MCF 10A (cell line): ENCODE measurements at places on chromosomes 2 and 18. TPM values are rescaled to one million over a fixed set of nuclear protein-coding genes. Genes with fewer than 3 reads are reported as not detected.

DNA sequence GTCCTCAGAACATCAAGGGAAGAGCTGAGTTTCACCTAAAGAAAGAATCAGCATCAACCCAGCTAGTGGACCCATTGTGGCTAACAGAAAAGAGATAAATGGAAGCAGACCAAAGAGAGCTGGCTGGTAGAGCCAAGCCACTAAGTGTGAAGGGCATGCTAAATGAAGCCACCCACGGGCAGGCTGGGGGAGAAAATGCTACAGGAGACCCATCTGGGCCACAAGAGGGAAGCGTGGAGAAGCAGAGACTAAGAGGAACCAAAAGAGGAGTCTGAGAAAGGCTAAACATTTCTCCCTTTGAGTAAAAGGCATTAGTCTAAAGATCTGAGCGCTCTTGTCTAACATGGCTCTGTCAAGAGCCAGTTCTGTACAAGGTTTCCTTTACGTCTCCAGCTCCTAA, 15.8 kb downstream of the CWC22 start:
- peak; percentile 18 for DNase-seq

GRCh38 chr2:7683708-7684107, 766.5 kb downstream of the RNF144A start:
- no peak for DNase-seq

DNA sequence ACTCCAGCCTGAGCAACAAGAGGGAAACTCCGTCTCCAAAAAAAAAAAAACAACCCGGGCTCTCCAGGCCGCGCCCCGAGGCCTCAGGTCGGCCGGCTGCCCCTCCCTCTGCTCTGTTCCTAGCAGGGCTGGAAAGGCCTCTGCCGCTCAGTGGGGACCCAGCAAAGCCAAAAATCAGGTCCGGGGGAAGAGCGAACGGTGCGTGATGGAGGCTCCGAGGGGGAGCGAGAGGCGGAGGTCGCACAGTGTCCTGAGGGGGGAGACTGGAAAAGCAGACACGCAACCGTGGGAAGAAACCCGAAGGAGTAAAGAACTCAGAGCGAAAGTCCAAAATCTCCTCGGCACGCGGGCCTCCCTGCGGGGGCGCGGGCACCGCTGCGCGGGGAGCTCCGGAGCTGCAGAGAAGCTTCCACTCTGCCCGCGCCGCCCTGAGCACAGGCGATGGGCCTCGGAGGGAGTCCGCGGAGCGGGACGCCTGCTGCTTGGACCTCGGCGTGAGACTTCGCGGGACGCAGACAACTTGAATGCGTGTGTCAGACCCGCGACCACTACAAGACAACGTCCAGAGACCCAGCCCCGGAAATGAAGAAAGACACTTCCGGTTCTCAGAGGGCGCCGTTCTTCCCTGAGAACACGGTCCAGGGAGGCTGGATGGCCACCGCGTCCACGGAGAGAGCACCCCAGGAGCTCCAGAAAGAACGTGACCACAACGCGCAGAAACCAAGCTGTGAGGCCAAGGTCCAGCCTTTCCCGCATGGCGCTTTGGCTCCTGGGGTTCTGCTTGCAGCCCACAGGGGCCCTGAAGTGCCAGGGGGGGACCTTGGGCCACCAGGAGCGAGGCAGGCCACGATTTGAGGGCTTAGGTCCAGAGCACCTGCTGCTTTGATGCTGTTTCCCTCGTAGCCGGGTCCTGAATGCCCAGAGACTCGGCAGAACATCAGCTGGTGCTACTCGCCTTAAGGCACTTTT, 219.8 kb downstream of the DPP10 start:
- no peak for DNase-seq

DNA sequence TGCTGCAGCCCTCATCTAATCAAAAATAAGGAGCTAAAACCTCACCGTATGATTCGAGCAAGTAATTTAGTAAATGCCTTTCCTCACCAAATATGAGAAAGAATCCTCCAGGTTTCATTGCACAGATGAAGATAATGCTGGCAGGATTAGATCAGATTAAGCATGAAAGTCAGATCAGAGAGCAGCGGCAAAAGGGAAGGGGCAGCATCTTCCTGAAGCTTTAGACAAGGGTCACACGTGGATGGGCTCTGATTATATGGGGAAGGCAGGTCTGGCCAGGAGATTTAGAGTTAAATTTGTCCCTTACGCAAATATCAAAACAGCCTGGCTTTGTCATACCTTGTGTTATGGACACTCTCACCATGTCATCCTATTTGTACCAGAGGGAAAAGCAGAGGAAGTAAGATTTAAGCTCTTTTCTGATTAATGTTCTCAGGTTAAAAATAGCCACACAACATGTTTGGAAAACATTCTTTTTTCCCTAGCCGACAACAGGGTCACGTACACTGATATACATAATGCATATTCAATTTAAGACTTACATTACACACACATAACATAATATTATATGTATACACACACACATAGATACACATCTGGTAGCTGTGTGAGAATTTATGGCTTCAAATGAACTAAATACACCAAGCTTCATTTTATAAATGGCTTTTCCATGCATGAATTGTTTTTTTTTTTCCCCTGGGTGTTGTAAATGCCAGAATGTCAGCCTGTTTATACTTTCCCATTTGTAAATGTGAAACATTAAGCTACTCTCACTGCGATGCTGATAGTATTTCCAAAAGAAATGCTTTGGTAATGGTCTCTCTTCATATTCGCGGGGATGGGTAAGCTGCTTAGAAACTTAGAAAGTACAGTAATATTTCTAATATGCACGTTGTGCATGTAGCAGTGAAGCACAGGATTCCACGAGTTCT, 196.3 kb upstream of the SIX3 start:
- DNase-seq = no peak

- no peak for DNase-seq
Observed at GRCh38 chr2:28570431-28570830, 74.6 kb downstream of the PLB1 start.

GRCh38 chr2:38716185-38716584, 35.0 kb downstream of the SRSF7 start:
- DNase-seq = peak; percentile 39

- no peak for DNase-seq
Observed at GRCh38 chr2:169294001-169294675, 68.2 kb downstream of the LRP2 start.

Gene CD8A
- total RNA-seq = not detected in 2 replicates

Gene DUSP19
- 0.84 and 1.0 TPM in 2 replicates for total RNA-seq
